ENCODE measurements at places on chromosomes 5 and 9.
A peak's percentile ranks its signal among the peaks of the same experiment; 100 is the strongest.

DNA sequence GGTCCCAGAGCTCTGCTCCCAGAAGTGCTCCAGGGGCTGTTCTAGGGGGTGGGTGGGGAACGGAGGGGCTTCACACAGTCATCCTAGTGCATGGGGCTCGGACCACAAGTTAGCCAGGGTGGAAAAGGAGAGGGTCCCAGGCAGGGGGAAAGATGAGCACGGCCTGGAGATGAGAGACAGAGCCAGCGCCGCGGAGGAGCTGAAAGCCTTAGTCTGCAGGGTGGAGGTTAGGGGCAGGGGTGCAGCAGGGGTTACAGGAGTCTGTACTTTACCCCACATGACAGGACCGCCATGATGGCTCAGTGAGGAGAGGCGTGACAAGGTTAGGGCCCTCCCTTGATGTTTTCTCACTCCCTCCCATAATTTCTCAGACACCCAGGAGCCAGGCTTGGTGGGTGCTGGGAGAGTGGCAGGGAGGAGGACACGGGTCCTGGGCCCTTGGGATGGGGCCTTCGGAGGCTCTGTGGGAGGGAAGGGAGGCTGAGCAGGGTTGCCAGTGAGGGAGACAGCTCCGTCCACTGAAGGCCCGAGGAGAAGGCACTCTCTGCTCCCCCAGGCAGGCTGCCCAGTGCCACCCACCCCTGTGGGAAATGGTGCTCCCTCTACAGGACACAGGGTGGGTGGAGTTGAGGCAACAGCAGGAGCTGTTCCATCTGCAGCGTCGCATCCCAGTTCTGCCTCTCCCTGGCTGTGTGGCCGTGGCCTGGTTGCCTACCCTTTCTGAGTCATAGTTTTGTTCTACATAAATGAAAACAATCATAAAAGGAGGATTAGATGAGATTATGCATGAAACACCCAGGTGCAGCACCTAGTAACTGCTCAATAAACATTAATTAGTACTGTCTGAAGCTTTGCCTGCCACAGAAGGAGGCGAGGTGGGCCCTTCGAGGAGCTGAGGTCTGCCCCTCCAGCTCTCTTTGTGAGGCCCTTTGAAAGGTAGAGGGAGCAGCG lies 66.2 kb downstream of the NDST1 start:
- DNase-seq = no peak

- peak; percentile 70 for DNase-seq
Measured at GRCh38 chr9:113523421-113524141, 60.1 kb downstream of the RGS3 start.

DNA sequence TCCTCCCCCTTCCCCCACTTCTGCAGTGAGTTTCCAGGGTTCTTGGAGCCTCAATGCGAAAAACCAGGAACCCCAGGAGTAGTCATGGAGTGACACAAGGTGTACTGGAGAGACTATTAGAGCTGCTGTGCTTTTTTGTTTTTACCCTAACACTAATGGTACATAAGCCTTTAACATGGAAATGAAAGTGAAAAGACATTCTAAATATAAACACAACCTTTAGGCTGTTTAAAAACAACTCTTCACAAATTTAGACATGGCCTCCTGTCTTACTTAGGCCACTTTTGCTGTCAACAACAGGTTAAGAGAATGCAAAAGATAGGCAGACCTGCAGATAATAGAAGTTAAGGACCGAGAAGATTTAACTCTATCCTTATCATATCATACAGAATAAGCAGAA lies 232.2 kb downstream of the DENND1A start:
- DNase-seq = no peak

DNA sequence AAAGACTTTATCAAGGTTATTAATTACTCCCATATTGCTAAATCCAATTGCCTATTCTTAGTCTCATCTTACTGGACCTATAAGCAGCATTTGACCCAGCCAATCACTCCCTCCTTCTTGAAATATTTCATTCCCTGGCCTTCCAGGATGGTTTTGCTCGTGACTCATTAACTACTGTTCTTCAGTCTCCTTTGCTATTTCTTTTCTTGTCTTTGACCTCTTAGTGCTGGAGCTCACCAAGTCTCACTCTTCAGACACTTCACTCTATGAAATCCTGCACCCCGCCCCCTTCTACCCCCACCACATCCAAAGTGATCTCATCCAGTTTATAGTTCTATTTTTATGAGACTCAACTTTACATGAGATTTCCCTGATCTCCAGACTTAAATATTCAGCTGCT lies 803.1 kb upstream of the WWC1 start:
- DNase-seq = no peak

- no peak for DNase-seq
Measured at GRCh38 chr9:95084254-95084934, 233.1 kb downstream of the FANCC start.

DNA sequence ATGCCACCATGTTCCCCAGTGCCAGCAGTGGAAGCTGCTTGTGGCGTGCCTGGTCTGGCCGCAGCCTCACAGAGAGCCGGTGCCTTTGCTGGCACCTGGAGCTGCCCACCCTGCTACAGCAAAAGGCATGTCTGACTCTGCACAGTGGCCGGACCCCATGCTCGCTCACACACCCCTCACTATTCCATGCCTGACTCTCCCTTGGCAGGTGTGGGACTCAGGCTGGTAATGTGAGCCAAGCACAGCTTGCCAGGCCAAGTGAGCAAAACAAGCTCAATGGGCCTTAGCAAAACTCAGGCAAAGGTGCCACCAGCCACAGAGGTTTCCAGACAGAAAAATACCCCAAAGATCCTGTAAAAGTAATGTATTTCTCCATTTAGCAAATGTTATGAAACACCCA lies 15.5 kb downstream of the GNA14 start:
- DNase-seq = no peak

DNA sequence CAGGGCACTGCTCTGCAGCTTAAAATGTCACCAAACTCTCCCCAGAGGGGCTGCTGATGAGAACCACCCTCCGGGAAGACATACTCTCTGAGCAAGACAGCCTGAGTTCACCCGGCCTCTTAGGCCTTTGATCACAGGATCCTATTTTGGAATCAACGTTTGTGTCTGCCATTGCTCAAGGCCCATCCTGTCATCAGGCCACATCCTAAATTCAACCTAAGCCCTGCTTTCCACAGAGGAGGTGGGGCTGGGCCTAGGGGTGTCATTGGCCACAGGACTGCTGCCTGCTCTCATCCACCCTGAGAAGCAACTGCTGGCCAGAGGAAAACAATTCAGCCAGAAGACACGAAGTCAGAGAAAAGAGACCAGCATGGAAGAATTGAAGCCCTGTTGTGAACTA lies 351.1 kb upstream of the IRX2 start:
- DNase-seq = no peak

DNA sequence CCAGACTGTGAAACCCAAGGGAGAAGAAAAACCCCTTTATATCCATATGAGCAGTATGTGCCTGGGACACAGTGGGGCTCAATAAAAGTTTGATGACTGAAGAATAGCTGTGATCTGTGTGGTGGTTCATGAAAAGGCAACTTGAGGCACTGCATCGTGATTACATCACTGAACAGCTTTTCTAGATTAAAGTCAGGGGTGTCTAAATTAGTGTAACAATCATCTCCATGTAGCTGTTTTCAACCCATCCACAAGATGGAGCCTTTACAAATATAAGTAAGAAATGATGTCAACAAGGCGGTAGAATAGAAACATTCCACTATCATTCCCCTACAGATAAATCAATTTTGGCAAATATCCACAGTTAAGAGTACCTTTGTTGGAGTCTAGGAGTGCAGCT lies 55.5 kb downstream of the PRRC1 start:
- DNase-seq = no peak

DNA sequence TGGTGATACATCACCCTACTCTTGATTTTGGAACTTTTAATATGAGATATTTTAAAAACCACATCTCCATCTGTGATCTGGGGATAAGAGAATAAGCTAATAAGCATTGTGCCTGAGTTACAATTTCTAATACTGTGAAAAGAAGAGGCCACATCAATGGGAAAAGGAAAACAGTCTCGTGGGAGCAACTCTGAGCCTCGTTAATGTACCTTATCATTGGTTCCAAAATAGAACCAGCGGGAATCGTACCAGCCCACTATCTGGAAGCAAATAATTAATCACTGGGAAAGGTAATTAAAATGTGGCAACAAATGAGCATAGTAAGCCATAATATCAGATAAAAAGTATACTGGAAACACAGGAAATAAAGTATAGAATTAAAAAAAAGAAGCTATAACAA lies 28.0 kb upstream of the CEP78 start:
- DNase-seq = no peak

DNA sequence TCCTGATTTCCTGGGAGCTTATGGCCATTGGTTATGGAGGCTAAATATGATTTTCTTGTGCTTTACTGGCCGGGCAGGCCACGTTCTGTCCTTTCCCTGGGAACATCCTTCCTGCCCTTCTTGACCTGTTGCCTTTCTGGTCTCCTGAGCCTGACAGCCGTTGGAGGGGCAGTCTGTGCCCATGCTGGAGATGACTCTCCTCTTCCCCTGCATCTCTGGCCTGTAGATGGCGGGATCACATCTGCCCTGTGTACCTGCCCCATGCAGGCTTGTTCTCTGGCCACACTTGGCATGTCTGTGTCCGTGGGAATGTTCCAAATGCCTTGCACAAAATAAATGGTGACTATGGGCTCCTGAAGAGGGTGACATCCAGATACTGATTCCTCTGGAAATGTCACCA lies 253.1 kb upstream of the IRX4 start:
- no peak for DNase-seq

DNA sequence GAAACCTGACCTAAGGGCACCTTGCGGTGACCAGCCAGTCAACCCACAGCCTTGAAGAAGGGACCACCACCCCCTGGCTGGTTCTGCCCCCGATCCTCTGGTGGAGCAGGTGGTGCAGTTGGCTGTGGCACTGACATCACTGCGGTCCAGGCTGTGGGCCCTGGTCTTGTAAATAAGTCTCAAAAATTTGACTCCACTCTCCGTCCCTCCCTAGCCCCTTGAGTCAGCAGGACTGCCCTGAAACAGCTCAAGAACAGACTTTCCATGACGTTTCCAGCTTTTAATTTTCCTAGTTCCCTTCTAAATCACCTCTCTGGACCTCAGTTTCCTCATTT lies 134.8 kb upstream of the BOD1 start:
- no peak for DNase-seq

DNA sequence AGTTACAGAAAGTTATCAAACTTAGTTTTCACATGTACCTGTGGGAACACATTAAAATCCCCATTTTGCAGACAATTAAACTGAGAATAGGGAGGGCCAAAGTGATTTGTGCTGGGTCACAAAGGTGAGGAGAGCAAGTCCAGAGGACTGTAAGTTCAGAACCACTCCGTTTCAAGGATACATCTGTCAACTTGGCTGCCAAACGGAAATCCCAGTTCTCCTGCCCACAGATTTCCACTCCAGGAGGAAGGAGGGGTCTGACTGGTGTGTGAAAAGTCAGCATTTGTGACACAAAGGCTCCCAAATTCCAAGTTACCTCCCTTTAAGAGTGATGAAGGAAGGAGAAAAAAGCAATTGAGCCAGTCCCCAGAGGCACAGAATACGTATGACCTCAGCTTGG lies 42.3 kb downstream of the PRELID2 start:
- no peak for DNase-seq

- DNase-seq = no peak
Measured at GRCh38 chr5:135402031-135402430, 3.0 kb upstream of the MACROH2A1 start.

DNA sequence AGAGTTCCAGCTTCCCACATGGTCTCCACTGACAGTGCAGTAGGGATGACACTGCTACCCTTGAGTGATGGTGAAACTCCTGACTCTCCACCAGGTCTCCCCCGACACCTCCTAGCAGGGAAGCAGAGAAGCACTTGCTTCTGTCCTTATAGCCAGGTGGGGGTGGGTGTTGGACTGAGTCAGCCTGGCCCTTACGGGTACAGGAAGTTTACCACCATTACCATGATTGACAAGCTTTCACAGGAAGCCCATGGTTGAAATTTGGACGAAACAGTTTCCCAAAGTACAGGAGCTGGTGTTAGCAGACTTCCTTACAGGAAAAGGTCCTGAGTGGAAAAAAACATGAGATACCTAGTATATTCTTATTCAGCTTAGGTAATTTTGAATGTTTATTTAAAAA lies 3.1 kb upstream of the FBXL7 start:
- DNase-seq = no peak

DNA sequence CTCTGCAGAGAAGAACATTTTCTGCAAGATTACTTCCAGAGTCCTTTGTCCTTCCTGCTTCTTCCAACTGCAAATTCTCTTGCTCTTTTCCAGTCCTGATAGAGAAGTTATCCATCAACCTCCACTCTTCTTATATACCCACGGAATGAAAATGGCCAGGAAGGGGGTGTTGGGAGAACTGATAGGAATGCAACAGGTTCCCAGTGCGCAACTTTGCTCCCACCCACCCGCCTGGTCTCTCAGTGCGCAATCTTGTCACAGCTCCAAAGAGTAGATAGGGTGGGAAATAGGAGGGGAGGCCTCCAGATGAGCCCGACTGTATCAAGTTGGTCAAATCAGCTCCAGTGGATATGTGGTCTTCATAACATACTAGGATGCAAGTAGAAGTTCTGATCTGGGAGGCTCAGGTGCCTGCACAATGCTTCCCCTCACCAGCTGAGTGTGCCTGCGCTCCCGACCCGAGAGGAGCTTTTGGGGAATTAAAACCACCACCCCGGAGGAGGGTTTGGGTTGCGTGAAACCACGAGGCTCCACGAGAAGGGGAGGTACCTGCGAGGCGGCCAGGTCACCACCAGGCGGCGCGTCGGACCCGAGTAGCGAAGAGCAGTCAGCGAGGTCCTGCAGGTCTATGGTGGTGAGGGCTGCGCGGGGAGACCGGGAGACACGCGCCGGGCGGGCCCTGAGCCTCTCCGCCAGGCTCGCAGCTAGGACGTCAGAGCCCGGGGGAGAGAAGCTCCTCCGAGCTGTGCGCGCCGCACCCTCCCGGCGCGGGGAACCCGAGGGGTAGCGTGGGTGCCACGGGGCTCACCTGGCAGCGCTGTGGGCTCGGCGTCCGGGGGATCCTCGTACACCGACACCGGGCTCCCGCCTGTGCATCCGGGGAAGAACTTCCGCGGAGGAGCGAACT lies 835 bp downstream of the MCIDAS start:
- no peak for DNase-seq

GRCh38 chr9:27542508-27542907 lies 12.9 kb upstream of the MOB3B start:
- no peak for DNase-seq

- no peak for DNase-seq
Measured at GRCh38 chr5:6747103-6747502, 33.9 kb downstream of the TENT4A start.

GRCh38 chr5:129438322-129438721 lies 21.8 kb upstream of the ADAMTS19 start:
- DNase-seq = no peak

Measured in activated CD8-positive, alpha-beta memory T cell treated with anti-CD3 and anti-CD28 coated beads for 4 hours (primary cell).